ENCODE measurements at places on chromosomes 11 and 22. TPM values are rescaled to one million over a fixed set of nuclear protein-coding genes. Genes with fewer than 3 reads are reported as not detected.

DNA sequence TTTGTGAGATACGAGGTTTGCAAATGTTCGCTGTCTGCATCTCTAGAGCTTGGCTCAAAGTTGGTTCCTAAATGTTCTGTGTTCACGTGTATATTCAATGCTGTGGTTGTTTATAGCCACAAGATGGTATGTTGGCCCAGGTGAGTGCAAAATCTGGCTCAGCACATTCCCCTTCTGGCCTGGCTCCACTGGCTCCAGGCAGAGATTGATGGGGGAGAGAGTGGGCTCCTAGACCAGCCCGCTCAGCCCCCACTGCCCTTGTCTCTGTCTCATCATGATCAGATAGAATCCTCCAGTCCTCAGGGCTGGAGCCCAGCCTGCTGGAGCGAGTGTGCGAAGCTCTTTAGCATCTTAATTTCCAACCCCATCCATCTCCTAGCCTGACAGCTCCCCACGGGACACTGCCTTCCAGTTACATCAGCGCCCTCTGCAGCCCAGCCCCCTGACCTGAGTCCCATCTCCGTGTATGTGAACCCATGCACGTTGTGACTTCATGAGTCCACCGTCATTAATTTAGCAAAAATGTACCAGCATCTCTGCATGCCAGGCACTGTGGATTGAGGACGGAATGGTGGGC, 2.0 kb downstream of the P2RX3 start:
- peak; percentile 84 for ATAC-seq

- no peak for ATAC-seq
These were observed 70.2 kb downstream of the DDX10 start for GRCh38 chr11:108734956-108735559.

The IGF2 gene
- total RNA-seq = 11.4 TPM

The GRAP2 gene
- total RNA-seq = 0.53 TPM

GRCh38 chr22:36222887-36223450, 16.4 kb downstream of the APOL2 start:
- ATAC-seq = no peak

DNA sequence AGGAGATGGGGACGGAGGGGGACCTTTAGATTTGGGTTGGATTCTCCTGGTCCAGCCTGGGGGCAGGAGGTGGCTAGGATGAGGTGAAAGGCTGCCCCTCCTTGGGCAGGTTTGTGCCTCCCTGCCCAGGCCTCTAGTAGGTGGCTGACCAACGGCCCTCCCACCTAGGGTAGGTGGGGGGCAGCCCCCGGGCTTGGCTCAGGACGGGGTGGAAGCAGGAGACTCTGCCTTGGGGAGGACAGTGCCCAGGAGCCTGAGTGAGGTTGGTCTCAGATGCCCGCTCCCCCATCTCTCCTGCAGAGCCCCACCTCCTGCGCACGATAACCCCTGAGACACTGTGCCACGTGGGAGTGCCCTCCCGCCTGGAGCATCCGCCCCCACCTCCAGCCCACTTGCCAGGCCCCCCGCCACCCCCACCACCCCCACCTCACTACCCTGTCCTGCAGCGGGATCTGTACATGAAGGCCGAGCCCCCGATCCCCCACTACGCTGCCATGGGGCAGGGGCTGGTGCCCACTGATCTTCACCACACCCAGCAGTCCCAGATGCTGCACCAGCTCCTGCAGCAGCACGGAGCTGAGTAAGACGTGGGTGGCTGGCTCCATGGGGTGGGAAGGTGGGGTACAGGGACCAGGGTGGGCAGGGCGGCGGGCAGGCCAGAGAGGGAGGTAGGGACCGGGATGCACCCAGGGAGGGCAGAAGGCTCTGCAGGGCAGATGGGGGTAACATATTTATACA, 17.7 kb downstream of the MYRF start:
- no peak for ATAC-seq

The NARS2 gene
- 34.5 TPM for total RNA-seq

The DDTL gene
- total RNA-seq = 4.7 TPM

DNA sequence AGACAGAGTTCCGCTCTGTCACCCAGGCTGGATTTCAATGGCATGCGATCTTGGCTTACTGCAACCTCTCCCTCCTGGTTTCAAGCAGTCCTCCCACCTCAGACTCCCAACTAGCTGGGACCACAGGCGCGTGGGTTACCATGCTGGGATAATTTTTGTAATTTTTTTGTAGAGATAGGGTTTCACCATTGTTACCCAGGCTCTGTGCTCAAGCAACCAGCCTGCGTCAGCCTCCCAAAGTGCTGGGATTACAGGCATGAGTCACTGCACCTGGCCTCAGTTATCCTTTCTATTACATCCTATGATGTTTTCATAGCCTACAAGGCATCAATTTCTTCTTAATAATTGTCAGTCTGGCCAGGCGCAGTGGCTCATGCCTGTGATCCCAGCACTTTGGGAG, 36.5 kb downstream of the LRRC74B start:
- ATAC-seq = no peak

DNA sequence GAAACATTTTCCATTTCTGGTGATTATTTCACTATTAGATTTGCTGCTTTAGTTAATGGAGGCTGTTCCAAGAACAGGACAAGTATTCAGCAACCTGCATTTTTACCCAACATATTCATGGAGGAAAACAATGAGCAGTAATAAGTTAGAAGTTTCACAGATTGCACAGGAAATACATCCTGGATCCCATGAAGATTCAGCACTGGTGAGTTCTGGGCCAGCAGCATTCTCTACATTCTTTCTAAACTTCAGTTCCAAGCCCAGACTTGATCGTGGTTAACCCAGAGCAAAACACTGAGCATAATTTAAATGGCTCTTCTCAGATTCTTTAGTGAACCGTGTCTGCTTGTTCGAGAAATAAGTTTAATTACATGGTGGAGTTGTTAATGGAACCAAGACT, 3.8 kb downstream of the FJX1 start:
- ATAC-seq = no peak

DNA sequence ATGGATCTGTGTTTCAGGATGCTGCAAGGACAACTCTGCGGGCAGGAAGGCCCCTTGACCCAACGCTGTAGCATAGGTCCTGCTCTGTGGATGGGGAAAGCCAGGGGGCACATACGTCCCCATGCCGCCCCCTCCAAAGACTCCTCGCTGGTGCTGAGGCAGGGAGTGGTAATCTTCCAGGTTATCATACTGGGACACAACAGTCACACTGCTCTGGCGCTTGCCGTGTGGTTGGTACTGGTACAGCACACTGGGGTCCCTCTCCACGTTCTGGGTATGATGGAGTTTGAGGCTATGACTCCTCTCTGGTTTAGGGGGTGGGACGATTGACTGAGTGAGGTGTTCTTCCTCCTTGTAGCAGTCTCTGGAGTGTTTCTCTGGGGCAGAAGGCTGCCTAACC, 26.2 kb upstream of the TP53AIP1 start:
- no peak for ATAC-seq

- no peak for ATAC-seq
These were observed 9.4 kb downstream of the DPP3 start for GRCh38 chr11:66489636-66490035.

The RFPL2 gene
- 1.2 TPM for total RNA-seq

The CAVIN3 gene
- total RNA-seq = 0.90 TPM

The SMPD1 gene
- 22.0 TPM for total RNA-seq

GRCh38 chr11:29190313-29190712, 826.5 kb downstream of the KCNA4 start:
- ATAC-seq = no peak

DNA sequence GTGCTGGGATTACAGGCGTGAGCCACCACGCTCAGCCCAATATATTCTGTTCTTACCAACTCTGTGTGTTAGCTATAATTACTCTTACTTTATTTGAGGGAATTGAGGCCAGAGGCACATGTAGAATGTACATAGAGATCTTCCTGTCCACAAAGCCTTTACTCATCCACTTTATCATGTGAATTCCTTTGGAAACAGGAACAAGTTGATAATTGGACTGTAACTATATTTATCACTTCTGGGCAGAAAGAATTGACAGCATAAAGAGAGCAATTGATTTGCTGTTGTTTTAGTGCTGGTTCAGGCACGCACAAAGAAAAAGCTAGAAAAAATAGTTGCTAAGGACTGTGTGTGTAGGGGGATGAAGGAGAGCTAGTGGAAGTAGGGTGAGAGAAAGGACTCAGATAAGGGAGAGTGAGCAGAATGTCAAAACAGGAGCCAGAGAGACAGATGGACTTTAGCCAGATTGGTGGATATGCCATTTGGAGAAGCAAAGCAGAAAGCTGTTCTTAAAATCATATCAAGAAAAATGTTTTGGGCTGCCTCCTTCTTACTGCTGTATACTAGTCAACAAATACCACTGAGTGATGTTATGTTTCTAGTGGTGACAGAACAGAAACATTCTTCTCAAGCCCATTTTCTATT, 929.8 kb upstream of the CNTN5 start:
- no peak for ATAC-seq

GRCh38 chr11:116422556-116422955, 350.2 kb downstream of the BUD13 start:
- ATAC-seq = no peak

- no peak for ATAC-seq
These were observed 47.4 kb downstream of the SYT13 start for GRCh38 chr11:45238724-45239123.

DNA sequence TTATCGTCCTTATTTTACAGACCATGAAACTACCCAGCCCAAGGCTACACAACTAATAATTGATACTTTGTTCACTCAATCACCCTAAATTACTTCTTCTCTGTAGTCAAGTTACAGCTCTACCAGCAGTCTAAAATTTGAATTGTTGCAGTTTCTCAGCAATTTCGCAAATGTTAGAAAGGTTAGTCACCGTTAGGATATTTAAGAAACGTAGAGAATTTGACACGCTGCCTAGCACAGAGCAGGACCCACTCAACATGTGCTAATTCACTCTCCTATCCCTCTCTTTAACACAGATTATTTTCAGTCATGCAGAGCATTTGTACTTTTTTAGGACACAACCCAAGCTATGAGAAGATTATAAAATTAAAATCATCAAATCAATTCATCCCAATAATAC, 771.1 kb upstream of the LUZP2 start:
- ATAC-seq = no peak

DNA sequence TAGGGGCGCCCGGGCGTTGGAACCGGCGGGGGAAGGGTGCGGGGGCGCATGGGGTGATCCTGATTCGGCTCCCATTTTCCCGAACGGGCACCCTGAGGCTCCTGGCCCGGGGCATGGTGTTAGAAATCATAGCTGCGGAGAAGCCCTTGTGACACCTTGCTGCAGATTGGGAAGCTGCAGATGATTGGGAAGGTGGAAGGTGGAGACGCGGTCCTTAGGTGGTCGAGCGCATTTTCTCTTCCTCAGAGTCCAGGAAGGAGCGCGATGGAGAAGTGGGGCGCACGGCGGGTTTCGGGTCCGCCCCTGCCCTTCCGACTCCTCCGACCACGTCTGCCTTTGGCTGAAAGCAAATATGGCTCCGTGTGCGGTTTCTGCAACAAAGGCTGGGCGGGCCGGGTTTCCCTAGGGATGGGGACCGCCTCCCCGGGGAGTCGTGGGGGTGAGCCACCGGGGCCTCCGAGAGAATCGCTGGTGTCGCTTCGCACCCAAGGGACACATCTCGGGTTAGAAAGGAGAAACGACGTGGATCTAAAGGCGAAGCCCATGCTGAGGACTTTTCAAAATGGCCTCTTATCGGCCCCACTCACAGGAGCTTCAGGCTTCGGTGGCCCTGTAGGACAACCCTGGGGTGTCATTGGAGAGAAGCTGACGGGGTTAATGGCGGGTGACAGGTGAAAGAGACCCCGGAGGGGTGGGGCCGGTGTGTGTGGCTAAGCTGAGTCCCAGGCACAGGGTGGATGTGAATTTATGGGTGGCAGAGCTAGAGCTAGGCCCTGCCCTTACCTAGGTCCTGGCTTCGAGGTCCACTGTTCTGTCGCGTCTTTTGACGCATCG, 707 bp upstream of the FTH1 start:
- peak; percentile 1 for ATAC-seq
